Inflammatory macrophage (primary cell): ENCODE measurements at places on chromosomes 7 and 10.

DNA sequence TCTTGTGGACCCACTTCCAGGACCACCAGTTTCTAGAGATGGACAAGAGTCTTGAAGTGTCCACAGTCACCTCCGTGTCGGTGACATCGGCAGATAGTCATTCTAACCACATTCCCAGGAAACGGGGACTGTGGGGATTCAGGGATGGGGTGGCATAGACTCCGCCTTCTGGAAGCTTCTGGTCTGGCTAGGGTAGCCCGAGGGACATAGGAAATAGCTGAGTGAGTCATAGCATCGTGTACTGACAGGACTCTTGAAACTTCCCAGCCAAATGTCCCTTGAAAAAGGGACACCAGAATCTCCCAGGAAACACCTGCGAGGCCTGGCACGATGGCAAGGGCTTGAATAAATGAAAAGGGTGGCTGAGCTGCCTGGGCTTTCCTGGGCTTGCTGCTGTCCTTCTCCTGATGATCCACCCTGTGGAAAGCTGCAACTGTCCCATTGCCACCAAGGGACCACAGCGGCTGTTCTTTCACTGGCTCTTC, 84.1 kb upstream of the LRRC4 start:
- DNase-seq: no peak

- DNase-seq: no peak
These were observed 380 bp downstream of the NAT16 start for GRCh38 chr7:101179713-101180112.

GRCh38 chr7:37986908-37987330, 66.5 kb downstream of the EPDR1 start:
- no peak for DNase-seq

- no peak for DNase-seq
These were observed 230.0 kb upstream of the GRB10 start for GRCh38 chr7:51012569-51013217.

GRCh38 chr7:21154614-21155013, 273.3 kb upstream of the SP4 start:
- no peak for DNase-seq

DNA sequence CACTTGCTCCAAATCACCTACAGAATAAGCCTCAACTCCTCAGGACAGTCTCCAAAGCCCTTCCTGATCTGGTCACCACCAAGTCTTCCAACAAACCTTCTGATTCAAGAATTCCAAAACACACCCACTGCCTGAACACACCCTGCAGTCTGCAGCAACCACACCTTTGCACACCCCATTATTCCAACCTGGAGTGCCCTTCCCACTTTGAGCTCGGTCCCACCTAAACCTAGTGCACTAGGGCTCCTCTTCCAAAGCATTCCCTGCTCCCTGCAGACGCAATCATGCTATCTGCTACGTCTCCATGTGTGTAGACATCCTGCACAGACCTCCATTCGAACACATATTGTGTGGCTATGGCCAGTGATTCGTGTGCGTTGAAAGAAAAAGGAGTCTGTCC, 289.3 kb downstream of the GRID1 start:
- no peak for DNase-seq

DNA sequence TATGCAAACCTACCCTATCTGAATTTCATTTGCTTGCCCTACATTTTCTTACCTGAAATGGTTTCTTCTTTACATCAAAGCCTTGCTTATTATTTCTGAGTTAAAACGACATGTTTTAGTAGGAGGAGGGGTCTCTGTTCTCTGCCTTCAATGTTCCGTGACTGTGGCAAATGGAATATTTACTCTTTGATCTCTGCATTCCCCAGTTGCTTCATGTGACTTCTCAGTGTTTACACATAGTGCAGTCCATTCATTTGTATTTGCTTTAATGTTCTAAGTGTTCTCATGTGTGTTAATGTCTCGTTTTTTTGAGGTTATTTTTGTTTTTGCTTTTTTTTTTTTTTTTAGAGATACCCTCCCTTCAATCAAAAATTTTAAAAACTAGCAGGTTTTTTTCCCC, 75.8 kb downstream of the GNAI1 start:
- DNase-seq: no peak

DNA sequence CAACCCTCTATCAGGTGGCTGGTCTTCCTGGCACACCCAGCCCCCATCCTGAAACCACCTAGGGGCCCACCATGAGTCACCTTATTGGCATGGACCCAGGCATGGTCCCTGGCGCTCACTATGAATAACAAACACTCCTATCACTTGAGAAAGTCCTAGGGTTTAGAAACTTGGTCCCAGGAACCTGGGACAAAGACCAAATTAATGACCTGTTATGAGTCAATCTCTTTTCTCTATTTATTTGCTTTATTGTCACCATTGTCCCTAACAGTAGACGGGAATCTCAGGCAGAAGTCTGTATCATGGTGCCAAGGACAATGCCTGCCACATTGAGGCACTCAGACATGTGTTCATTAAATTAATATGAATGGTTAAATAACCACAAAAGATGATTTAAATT, 599.6 kb upstream of the C7orf33 start:
- DNase-seq: no peak

- no peak for DNase-seq
These were observed 950.7 kb upstream of the PHF14 start for GRCh38 chr7:10022957-10023356.

DNA sequence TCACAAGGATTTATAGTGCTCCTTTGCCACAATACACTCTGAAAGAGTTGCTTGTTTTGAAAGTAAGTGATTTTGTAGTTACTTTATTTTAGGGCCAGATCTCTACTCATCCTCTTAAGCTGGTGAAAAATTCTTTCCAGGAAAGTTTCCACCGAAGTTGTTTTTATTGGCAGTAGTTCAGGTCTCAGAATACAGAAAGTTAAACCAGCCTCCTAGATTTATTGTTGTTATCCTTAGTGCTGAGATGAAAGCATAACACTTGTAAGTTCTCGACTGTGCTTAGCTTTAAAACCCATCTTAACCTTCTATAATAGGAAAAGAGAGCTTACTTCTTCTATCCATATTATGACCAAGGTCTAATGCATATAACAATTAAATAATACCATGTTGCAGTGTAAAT, 5.5 kb downstream of the AP3M1 start:
- no peak for DNase-seq

- DNase-seq: no peak
These were observed 19.2 kb downstream of the PSAP start for GRCh38 chr10:71831646-71832552.

- DNase-seq: no peak
These were observed 33.0 kb downstream of the HK1 start for GRCh38 chr10:69311309-69311708.

DNA sequence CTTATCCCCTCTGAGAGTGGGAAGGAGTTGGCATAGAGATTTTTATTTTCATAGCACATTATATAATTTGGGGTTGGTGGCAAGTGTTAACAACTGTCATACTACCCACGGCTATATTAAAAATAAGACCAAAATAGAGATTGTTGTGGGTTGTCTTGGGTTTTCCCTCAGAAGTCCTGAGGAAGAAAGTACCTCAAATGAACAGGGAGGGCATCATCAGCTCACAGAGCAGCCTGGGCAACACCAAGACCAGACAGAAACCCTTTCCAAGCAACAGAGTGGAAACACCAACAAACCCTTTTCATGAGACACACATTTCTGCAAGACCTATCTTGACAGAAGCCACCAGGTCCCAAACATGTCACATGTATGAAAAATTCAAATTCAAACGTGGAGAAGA, 121.2 kb downstream of the GLI3 start:
- no peak for DNase-seq

DNA sequence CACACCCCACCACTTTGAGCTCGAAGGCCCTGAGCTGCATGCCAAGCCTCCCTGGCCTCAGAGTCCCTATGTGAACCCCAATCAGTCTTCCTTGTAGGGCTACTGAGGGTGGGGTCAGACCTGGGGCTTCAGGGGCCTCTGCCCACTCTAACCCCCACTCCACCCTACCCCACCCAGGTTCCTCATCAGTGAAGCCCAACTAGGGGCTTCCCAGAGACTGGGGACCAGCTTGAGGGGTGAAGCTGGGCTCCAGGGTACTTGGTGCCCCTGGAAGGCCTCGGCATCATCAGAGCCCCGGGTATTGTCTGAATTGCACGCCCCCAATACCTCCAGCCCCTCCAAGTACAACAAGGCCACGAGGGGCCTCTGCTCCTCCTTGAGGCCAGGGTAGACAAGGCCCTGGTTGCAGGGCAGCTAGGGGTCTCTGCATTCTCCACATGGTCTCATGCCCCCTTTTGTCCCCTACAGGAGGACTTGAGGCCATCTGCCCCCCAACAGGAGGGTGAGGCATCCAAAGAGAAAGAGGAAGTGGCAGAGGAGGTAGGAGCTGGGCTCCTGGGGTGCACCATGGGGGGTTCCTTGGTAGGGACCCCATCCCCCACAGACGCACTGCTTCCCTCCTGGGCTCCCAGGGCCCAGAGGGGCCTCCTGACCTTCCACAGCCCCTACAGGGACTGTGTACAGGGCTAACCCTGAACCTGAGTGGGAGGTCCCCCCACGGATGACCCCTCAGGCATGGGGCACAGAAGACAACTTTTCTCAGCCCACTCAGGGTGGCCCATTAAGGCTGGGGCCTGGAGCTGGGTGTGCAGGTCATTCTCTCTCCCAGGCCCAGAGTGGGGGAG, 4.0 kb downstream of the SNCG start:
- DNase-seq: no peak

- no peak for DNase-seq
These were observed 54.9 kb upstream of the NAMPT start for GRCh38 chr7:106339513-106340246.

DNA sequence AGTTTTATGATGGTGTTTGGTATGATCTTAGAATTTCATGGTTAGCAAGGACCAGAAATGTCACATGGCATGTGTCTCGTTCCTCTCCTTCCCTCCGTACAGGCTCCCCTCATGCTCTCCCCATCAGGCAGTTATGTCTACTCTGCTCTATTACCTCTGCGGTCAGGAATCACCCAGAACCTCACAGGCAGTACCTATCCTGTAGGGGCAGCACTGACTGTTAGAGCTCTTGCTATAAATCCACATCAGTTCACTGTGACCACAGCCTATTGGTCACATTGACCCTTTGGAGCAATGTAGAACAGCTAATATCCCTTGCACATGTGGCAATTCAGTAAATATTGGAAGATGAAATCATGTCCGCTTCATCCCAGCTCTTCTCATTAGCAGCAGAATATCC, 151.8 kb downstream of the WNT2 start:
- no peak for DNase-seq

DNA sequence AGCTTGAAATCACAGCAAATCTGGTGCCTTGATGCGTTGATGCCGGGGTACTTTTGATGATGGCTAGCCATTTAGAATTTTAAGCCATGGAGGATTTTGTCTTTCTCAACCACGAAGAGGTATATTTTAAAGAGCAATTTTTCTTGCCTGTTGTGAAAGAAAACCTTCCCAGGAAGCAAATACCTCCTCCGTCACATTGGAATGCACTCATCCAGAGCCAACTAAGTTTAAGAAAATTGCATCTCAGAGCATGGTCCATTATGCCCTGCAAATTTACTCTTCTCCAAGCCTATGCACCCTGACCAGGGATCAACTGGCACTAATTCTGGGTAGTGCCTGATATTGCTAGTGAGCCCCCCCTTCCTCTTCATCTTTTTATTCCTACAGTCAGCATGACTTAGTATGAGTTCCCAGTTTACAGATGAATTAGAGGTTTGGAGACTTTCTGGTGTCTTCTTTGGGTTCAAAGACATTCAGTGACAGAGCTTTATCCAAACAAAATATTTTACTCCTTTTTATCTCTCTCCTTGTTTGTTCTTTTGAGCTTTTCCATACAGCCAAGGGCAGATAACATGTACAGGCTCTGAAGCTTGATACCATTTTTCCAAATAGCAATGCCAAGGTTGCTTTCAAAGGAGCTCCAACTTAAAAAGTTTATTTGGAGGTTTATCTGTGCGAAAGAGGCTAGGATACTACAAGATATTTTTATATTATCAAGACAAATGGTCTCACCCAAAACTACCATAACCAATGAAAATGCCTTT, 56.6 kb upstream of the ANK3 start:
- no peak for DNase-seq

- DNase-seq: no peak
These were observed 43.7 kb downstream of the MKLN1 start for GRCh38 chr7:131371411-131371810.
